Left kidney (tissue), 8 donors: ENCODE measurements at places on chromosomes 3 and 15.

GRCh38 chr3:171845481-171846284 is 2.5 kb downstream of the TMEM212 start:
- no peak for DNase-seq

GRCh38 chr3:143538577-143538981 is 309.7 kb downstream of the SLC9A9 start:
- no peak for DNase-seq

DNA sequence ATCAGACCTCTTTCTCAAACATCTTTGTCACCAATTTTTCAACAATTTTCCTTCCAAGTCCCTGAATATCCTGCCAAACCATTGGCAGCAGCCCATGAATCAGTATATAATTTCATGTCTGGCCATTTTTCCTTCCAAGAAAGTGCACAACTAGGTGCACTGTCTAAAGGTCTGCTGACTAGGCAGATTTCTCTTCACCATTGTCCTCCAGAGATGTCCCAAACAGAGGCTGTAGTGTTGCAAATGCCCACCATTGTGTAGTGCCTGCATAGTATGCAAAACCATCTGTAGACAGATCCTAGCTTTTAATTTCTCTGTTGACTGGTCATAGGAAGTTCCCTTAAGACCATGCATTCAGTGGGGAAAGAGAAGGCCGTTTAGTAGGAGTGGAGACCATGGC is 25.0 kb upstream of the GOLGA6L2 start:
- no peak for DNase-seq

DNA sequence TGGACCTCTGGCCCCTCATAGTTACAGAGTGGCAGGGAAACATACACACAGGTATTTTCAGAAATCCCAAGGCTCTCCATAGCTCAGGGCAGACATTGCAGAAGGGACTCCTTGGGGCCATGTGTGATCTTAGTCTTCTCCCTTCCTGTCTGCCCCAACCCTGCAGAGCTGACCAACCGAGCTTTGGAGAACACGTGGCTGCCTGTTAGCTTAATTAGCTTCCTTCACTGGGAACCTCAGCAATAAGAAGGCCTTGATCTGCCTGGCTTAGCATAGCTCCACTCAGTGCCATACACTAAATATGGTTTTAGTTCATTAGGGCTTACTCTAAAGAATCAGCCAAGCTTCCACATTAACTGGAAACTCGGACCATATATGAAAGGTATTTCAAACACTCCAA is 12.3 kb downstream of the LYZL4 start:
- no peak for DNase-seq

- DNase-seq = no peak
Observed at GRCh38 chr3:40779039-40779438, 254.3 kb downstream of the ZNF621 start.

GRCh38 chr3:197253238-197253947 is 45.0 kb downstream of the DLG1 start:
- DNase-seq = no peak

DNA sequence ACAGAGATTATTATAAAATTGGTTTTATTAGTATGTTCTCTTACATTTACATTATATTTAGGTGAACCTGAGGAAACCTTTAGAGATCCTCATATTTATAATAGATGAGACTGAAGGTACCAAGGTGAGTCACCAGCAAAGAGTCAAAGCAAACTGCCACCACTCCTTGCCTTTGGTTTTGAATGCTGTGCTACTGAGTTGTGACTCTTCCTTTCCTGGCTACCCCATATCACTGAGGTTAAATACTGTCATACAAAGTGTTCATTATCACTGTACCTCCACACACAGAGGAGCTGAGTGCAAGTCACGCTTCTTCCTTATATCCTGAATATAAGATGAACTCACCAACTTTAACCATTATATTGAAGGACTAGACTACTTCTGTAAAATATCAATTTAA is 168.2 kb downstream of the CBLB start:
- no peak for DNase-seq
